Smooth muscle cell of bladder (primary cell): ENCODE measurements at places on chromosomes 2 and 18. TPM values are rescaled to one million over a fixed set of nuclear protein-coding genes. Genes with fewer than 3 reads are reported as not detected.

AQP12B gene
- not detected in 2 replicates for total RNA-seq

GREB1L gene
- 0.09 TPM in 1 of 2 replicates, not detected in the other for total RNA-seq

SERPINB3 gene
- 0.28 TPM in 1 of 2 replicates, not detected in the other for total RNA-seq

LBH gene
- 219 and 337 TPM in 2 replicates for total RNA-seq

RAMP1 gene
- 10.1 and 10.5 TPM in 2 replicates for total RNA-seq

MTIF2 gene
- 45.9 and 54.8 TPM in 2 replicates for total RNA-seq

SAG gene
- not detected in 2 replicates for total RNA-seq

ICOS gene
- not detected in 2 replicates for total RNA-seq

CFAP65 gene
- not detected in 2 replicates for total RNA-seq

VIL1 gene
- not detected in 2 replicates for total RNA-seq

WNT6 gene
- total RNA-seq = not detected in 2 replicates

IL18R1 gene
- 0.85 and 1.5 TPM in 2 replicates for total RNA-seq

ALPP gene
- not detected in 2 replicates for total RNA-seq
